C1 segment of cervical spinal cord (tissue), 14 donors: ENCODE measurements at places on chromosomes 6 and 20.

- no peak for DNase-seq
Measured at GRCh38 chr6:147759093-147759492, 250.6 kb downstream of the SAMD5 start.

GRCh38 chr6:1461736-1462135 is 72.4 kb downstream of the FOXF2 start:
- DNase-seq, result no peak

DNA sequence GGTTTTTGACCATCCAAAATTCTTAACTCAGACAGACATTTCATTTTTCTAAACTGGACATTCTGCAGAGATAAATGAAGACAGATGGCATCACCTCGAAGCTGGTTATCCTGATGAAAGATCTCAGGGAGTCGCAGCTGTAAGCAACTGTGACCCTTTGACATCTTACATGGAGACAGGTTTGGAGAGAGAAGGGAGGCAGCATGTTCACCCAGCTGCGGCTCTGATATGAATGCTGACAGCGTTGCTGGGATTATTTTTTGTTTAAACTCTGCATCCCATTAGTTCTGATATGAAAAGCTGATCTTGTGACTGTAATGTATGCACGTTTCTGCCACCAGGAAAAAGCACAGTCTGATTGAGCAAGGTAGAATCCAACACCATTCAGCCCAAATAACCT is 89.4 kb downstream of the C6orf118 start:
- DNase-seq, result no peak

DNA sequence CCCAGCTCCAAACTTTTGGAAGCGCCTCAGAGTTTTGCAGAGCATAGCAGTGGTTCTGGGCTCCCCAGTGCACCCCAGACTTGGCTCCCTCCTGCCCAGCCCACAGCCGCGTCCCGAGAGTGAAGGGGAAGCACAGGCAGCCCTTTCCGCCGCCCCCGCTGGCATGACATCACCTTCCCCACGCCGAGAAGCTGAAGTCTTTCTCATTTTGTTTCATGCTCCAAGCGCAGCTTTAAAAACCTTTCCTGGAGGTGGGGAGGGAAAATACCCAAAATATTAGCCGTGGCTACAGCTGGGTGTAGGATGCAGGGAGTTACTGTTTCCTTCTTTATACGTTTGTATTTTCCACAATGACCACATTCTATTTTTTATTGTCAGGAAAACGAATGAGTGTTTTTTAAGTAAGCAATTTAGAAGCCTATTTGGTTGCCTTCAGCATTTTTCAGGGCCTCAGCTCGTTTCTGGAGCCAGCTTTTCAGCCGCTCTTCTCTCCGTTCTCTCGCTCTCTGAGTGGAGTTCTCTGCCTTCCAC is 72.9 kb downstream of the SNX5 start:
- no peak for DNase-seq

GRCh38 chr6:111631903-111632460 is 26.3 kb upstream of the TRAF3IP2 start:
- no peak for DNase-seq

- no peak for DNase-seq
Measured at GRCh38 chr6:34129753-34130152, 16.1 kb downstream of the GRM4 start.

DNA sequence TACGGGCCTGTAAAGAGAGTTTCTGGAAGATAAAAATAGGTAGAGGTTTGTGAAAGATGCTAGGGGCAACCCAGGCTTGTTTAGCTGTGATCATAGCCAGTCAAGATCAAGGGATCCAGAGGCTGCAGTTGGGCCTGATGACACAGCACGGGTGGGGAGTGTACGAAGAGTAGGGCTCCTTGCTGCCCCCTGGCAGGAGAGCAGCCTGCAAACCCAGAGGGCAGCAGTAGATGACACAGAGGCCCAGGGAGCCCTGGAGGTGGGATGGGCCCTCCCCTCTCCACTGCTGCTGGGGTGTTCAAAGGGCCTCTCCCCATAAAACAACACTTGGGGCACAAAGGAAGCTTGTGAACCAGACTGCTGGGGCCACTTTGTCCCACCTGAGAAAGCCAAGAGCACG is 47.2 kb downstream of the VEGFA start:
- no peak for DNase-seq
